ENCODE measurements at places on chromosomes 7 and 10. TPM values are rescaled to one million over a fixed set of nuclear protein-coding genes. Genes with fewer than 3 reads are reported as not detected.

CFAP46 gene
- 4.9 TPM for polyA plus RNA-seq

SPACDR gene
- polyA plus RNA-seq, result 0.93 TPM

MYH16 gene
- polyA plus RNA-seq, result 0.41 TPM

FAM241B gene
- polyA plus RNA-seq, result 19.2 TPM

GHRHR gene
- not detected for polyA plus RNA-seq

TMEM178B gene
- polyA plus RNA-seq, result 0.20 TPM

SMKR1 gene
- polyA plus RNA-seq, result 5.8 TPM

RELN gene
- polyA plus RNA-seq, result 0.02 TPM

CYP26C1 gene
- not detected for polyA plus RNA-seq

PPP3CB gene
- 18.4 TPM for polyA plus RNA-seq

FRMD4A gene
- 34.5 TPM for polyA plus RNA-seq
